Fibroblast of mammary gland (primary cell): ENCODE measurements at places on chromosomes 2 and 18.

DNA sequence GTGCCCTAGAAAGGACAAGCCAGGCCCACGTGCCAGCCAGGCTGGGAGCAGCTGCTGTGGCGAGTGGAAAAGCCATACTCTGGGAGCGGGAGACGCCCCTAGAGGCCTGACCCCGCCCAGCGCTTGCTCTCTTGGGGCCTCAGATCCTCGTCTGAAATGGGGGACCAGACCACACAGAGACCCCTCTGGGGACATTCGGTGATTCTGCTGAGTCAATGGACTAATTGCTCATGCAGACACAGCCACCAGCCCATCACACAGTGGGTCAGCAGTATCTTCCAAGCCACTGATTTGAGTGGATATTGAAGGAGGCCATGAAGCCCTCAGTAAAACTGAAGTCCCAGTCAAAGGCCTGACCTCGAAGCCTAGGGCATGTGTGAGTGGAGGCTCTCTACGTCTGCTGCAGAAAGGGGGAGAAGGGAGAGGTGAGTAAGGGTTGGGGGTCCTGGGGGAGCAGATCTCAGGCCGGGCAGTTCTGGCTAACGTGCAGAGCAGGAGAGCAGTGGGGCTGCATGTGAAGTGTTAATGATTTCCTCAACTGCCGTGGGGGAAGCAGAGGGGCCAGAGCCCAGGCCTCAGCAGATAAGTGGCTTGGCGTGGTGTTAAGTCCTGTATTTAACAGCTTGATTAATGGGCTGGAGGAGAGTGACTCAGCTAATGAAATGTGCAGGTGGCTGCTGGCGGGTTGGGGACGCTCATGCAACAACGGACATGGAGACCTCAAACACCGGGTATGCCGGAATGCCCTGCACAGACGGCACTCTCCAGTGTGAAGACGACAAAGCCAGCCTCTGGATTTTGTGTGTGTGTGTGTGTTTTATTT, 104.4 kb upstream of the TWIST2 start:
- no peak for DNase-seq

DNA sequence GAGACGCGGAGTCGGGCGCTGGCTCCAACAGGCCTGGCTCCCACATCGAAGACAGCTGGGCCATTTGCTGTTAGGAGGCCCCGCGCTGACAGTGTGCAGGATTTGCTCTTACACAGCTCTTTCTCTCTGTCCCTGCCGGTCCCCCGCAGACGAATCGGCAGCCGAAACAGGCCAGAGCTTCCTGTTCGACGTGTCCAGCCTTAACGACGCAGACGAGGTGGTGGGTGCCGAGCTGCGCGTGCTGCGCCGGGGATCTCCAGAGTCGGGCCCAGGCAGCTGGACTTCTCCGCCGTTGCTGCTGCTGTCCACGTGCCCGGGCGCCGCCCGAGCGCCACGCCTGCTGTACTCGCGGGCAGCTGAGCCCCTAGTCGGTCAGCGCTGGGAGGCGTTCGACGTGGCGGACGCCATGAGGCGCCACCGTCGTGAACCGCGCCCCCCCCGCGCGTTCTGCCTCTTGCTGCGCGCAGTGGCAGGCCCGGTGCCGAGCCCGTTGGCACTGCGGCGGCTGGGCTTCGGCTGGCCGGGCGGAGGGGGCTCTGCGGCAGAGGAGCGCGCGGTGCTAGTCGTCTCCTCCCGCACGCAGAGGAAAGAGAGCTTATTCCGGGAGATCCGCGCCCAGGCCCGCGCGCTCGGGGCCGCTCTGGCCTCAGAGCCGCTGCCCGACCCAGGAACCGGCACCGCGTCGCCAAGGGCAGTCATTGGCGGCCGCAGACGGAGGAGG, 3.5 kb downstream of the GDF7 start:
- DNase-seq = no peak

DNA sequence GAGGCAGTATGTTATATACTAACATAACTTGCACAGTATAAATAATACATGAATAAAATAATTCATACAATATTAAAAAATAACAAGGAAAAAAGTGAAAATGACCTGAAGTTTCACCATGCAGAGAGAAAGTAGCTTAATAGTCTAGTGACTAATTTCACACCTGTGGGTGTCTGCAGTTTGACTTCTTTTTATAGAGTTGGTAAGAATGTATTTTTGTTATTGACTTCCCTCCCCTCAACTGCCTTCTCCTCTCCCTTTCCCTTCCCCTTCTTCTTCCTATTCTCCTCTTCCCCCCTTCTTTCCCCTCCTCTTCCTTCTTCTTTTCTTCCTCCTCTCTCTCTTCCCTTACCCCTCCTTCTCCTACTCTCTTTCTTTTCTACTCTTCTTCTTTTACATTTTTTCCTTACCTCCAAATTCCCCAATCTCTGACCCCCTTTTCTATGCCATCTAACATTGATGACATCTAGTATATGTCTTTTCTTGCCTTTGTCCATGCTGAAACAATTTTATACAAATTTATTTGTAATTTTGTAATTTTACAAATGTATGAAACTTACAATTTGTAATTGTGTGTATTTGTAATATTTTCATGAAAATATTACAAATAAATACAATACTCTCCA, 3.1 kb downstream of the DNAH6 start:
- no peak for DNase-seq

DNA sequence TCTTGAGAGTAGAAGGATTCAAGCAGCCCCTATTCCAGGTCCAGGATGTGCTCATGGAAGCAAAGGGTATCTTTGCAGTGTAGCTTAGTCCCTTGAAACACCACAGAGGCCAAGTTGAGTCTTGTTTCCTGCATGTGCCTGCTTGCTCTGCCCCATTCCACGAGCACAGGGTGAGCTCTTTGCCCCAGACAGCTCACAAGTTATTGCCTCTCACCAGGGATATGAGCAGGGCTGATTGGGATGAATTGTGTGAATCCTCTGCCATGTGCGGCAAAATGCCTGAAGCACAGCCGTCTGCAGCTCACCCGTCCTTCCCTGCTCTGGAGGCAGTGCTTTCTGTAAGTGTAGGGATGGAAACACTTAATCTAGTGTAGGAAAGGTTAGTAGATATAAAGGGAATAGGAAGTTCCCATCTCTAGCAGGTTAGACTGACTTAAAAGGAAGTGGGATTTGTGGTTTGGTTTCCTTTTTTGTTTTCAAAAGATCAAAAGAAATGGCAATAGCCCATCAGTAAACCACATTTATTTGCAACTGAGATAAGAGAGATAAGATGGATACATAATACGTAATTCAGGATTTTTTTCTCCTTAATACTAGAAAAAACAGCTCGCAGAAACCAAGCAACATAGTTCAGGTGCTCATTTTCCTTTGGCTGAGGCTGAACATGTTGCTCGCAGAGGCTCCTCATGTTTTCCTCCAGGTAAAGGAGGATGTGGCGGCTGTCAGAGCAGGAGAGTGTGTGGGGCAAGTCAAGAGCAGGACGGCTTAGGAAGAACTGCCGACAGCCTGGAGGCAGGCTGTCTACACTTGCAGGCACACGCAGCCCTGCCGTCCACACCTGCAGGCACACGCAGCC, 41.4 kb downstream of the TMEM182 start:
- no peak for DNase-seq
